ENCODE measurements at places on chromosomes 5 and 9.

DNA sequence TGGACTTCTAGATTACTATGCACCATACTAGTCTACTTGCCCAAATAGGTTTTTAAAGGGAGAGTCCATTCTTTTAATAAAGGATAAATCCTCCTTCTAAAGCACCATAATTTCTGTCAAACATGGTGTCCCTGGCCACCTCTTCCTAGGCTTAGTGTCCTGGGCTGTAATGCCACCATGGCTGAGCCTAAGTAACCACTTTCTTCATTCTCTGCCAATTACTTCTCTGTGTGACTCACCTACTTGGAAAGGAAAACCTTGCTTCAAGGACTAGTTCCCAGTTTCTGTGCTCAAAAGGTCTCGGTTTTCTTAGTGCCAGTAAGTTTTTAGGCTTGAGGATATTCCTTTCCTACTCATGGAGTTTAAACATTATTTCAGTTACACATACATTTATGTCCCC, 273.4 kb downstream of the DENND1A start:
- DNase-seq, result no peak

- no peak for DNase-seq
Observed at GRCh38 chr5:169063316-169063953, 237.5 kb downstream of the SLIT3 start.

GRCh38 chr5:16965581-16965980, 29.5 kb upstream of the MYO10 start:
- DNase-seq, result no peak

DNA sequence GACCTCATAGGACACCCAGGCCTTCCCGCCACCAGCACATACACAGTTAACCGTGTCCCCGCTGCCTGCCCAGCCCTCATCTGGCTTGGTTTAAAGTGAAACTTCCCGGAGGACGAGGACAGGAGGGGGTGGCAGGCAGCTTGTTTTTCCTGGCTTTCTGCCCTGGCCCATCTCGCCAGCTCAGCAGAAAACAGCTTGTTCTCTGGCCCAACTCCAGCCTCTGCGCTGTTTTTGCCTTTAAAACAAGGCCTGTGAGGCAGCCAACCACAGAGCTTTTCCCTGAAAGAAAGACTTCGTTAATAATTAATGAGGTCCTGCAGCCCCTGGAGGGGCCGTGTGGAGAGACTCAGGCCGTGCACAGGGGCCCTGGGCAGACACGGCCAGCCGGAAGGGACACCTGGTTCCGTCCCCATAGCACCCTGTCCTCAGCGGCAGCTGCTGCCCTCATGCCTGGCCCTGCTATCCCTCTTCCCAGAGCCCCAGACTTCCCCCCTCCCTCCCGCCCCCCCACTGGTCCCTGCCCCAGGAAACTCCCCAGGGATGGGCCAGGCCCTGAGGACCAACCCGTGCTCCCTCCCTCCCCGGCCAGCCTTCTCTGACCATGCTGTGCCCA, 108.7 kb downstream of the RXRA start:
- DNase-seq, result peak; percentile 93

DNA sequence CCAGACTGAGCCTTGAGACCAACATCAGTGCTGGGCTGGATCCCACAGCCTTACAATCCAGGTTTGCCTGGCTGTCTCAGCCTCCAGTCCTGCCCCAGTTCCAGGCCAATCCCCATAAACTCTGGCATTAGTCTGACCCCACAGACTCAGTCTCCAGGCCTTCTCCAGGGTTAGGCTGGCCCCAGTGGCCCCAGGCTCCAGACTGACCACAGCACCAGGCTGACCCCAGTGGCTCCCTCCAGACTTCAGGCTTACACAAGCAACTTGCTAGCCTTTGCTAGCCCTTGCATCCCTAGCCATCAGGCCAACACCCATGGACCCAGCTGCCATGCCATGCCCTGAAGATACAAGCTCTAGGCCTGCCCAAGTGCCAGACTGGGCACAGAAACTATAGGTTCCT, 1326.0 kb upstream of the C9orf72 start:
- DNase-seq, result no peak

DNA sequence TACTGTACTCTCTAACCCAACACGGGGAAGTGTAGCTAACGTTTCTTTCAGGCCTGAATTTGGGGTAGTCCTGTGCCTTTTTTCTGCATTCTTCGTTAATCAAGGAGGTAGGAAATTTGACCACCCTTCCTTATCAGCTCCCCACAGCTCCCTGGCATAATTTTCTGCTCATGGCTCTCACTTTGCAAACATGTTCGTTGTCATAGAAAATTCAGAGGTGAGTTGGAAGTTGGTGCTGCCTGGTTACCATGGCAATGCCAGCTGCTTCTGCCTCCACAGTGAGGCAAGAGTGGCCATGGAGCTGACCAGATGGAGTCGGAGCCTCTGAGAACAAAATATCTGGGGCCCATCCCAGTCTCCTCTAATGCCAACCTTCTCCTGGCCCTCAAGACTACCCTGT, 116.6 kb upstream of the BOD1 start:
- no peak for DNase-seq

GRCh38 chr5:305459-305858, 16.1 kb upstream of the AHRR start:
- DNase-seq, result no peak

GRCh38 chr9:10274175-10274574, 338.6 kb downstream of the PTPRD start:
- DNase-seq, result no peak

DNA sequence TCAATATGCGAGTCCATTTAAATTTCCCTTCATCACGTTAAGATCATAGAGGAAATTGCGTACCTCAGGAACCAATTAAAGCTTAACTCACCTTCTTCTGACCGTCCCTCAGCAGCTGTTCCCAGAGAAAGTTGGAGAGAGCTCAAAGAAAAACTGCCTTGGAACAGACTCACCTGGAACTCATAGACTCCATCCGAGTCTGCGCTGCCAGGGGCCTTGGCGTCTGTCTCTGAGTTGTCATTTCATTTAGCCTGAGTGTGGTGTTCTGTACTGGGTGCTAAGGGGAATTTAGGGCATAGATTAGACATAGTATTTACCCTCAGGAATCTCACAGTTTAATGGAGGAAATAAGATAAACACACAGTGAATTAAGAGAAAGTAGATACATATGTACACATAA, 892.7 kb downstream of the TLE1 start:
- DNase-seq, result no peak

GRCh38 chr5:147216552-147217154, 18.2 kb upstream of the STK32A start:
- DNase-seq, result no peak

DNA sequence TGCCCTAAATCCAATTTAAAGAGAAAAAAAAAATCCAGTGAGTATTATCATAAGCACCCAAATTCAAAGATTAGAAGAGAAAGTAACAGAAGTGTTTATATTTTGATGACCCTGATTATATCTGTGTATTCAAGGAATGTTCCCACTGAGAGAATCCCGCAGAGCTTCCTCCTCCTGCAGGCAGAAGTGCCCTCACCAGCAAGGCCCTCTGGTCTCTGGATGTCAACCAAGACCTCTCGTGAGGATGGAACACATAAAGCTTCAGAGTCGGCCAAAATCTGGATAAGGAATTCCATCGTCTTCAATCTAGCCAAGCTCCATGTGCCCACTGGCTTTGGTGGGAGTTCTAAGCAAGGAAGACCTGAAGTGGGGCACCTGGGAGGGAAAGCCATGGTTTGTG, 18.1 kb downstream of the PTCH1 start:
- DNase-seq, result no peak

GRCh38 chr5:158607088-158607487, 492.6 kb downstream of the EBF1 start:
- DNase-seq, result no peak

DNA sequence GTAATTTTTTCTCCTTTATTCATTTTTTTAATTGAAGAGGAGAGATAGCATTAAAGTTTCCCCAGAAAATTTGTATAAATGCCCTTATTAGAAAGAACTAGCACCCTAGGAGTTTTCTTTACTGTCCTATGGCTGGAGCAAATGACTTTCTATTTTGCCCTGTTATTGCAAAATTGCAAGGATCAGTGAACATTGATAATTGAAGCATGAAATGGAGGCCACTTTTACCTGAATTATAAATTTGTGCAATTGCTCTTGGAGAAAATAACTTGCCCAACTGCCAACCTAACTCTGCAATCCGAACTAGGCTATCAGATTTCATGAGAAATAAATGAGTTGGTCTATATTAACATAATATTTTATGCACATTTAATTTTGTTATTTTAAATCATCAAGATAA, 111.9 kb downstream of the MTRR start:
- no peak for DNase-seq

- DNase-seq, result no peak
Observed at GRCh38 chr5:172724242-172725183, 46.5 kb downstream of the DUSP1 start.

DNA sequence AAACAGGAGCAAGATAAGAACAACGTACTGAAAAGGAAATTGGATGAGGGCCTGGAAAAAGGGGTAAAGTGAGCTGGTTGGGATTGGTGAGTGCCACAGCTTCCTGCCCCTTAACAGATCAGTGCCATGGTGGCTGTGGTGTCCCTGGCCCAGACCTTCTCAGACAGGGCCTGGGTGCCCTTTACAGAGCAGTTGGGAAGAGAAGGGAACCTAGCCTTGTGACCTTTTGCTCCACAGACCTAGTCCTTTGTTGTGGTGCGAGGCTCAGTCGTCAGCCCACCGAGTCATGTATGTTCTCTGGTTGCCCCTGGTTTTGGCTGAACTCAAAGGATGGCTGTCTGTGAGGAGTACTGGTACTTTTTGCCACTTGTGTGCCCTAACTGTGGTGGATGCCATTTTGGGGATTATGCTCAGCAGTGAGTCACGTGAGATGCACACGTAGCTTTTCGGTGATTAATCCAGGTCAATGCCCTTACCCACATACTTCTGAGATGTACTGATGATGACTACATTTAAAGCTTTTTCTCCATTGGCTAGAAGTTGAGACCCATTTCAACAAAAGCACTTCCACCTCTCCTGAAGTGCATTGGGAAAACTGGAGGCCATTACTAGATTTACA, 48.4 kb downstream of the EXOSC2 start:
- DNase-seq, result no peak

- DNase-seq, result no peak
Observed at GRCh38 chr9:72013292-72013760, 47.1 kb downstream of the C9orf57 start.

DNA sequence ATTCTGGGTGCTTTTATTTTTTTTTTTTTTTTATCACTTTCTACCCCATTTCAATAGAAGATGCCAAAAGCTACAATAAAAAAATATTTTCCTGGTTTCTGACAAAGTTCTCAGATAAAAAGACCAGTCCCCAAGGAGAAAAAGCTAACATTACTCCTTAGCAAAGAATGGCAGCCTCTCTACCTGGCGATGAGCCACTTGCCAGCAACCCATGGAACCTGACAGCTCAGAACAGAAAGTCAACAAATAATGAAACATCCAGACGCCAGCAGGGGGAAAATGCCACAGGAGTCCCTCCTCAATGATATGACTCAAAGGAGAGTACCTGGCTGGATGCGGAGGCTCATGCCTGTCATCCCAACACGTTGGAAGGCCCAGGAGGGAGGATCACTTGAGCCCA, 123.2 kb downstream of the MYO10 start:
- no peak for DNase-seq

GRCh38 chr9:72775570-72775969, 177.3 kb downstream of the ALDH1A1 start:
- no peak for DNase-seq

DNA sequence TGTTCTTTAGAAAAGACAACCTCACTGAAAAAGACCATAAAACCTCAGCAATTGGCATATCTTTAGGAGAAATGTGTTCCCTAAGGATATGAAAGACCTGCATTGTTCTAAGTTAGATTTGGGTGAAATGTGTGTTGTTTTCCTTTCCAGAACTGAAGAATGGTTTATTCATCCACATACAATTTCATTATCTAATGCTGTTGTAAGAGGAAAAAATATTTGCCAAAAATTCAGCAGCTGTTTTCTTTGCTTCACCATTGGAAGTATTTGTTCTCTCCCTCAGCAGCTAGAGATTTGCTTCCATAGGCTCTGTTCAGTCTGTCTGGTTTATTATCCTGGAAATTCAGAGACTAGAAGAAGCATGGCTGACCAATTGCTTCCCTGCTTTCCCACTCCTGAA, 150.9 kb downstream of the ISOC1 start:
- no peak for DNase-seq

DNA sequence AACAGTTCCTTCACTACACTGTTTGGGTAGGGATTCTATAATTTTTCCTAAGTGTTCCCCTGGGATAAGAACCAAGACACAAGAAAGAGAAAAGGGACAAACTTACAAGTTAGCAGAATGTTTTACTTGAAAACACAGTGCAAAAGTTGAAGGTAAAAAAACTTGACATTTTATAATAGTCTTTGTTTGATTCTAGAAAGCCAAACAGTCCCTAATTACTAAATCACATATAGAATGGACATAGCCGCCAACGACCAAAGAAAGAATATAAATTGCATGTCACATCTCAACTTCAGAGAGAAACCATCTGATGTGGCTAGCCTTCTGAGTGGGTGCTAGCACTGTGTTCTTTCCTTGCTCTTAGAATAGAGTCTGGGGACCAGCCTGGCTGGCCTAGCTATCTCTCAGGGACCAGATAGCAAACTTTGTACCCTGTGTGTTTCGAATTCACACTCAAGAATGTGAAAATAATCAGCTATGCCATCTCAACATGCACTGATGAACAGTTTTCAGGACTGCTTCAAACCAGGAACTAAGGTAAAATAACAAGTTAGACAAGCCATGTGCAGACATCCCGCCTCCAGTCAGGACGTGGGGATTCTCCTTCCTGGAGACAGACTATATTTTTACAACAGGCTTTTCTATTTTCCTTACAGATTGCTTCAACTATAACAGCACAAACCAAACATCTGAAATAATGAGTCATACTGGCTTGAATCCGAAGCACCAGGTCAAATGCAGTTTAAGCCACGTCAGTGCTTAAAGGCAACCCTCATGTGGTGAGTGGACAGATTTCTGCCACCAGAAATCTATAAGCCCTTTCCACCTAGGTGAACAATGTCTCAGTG, 53.7 kb downstream of the LHFPL2 start:
- no peak for DNase-seq

DNA sequence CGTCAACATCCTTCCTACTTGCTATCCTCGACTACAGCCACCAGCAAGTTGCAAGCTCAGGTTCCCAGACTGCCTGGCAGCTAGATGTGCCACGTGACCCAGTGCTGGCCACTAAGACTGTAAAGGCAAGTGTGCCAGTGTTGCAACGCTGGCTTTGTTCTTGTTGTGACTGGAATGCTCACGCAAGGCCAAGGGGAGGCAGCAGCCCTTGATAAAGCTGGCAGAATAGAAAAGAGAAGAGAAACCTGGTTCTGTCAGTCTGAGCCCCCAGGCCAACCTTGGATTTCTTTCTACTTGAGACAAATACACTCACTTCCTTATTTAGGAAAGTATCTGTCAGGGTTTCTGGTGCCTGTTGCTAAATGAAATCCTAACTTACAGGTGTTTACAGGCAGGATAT, 113.0 kb downstream of the KLHL3 start:
- peak; percentile 87 for DNase-seq

DNA sequence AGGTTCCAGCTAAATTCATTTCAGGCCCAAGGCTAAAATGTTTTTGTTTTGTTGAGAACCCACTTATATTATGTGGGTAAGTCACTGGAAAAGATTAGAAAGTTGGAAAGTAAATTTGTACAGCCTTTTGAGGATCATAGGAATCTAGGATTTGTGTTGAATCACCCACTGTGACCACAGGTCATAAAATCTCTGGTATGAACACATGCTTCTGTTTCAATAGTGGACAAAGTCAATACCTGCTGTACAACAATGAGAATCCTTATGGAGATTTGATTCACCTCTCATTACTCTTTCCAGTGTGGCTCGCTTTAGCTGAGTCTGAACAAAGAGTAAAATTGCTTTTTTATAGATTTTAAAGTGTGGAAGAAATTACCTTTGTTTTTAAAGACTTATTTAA, 369.5 kb downstream of the TMEM167A start:
- no peak for DNase-seq
